Brain pericyte (primary cell): ENCODE measurements at places on chromosomes 2 and 18.

DNA sequence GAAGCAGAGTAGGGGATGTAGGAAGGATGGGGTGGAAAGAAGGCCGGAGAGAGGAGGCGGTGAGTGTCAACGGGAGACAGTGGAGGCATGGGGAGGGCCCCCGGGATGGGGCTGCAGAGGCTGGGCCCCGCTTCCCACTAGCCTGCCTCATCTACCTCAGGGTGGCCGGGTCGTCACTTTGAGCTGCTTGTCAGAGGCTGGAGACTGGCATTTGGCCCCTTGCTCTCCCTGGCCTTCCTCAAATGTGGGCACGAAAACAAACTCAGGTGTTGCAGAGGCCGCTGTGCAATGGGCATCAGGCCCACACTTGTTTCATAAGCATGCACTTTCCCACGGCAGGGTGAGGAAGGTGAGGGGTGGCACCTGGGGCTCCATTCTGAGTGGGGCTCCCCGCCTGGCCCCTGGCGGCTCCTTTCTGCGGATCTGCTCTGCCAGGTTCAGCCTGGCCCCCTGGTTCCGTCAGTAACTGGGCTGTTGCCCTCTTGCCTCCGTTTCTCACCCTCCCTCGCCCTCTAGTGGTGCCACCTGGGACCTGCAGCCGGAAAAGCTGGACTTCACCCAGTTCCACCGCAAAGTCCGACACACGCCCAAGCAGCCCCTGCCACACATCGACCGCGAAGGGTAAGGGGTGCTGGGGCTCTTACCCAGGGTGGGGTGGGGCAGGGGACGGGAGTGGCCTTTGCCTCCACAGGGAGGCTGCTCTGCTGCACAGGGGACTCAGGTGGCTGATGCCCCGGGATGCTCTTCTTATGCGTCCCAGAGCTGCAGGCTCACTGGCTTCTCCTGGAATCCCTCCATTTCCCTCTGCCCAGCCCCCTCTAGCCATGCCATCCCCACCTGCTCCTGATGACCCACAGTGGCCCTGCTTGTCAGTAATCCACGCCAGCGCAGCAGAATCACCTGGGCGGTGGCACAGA lies 125.4 kb downstream of the CTIF start:
- DNase-seq = no peak

- no peak for DNase-seq
These were observed 79.7 kb downstream of the PDK1 start for GRCh38 chr2:172635548-172635947.

- DNase-seq = no peak
These were observed 965.0 kb downstream of the DCDC2C start for GRCh38 chr2:4668381-4668780.

DNA sequence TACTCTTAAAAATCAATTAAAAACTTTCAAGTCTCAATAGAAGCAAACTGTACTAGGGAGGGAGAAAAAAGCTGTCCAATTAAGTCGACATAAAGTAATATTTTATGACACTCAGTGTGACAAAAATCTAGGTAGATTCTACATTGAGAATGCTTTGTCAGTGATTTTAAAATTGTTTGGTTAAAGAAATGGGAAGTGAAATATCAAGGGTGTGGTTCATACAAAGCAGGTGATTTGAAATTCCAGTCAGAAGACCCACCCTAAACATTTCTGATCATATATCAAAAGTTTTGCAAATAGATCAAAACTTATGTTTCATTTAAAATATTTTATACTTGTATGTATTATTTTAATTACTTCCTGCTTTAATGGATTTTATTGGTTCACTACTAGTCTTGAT lies 338.9 kb upstream of the DCC start:
- DNase-seq = no peak

GRCh38 chr2:35292199-35292598 lies 1063.4 kb upstream of the CRIM1 start:
- DNase-seq = no peak

DNA sequence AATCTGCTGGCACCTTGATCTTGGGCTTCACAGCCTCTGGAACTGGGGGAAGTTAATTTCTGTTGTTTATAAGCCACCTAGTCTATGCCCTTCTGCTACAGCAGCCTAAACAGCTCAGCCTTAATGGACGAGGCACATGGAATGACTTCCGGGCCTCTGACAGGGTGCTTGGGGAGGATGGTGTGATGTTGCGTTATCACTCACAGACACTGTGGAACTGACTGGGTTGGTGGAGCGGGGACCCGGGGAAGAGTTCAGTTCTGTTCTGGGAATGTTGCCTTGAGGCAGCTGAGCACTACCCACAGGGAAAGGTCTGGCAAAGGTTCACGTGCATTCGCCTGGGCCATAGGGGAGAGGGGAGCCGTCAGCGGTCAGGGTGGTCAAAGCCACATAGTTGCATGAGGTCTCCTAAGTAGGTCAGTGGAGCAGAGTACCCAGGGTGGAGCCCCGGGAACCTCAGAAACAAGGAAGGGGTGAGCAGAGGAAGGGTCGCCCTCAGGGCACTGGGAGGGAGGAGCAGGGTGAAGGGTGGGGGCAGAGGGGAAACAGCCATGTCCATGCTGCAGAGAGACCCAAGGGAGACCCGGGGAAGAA lies 36.2 kb downstream of the LRRFIP1 start:
- DNase-seq = no peak

GRCh38 chr18:26640541-26640940 lies 92.2 kb upstream of the KCTD1 start:
- DNase-seq = no peak

DNA sequence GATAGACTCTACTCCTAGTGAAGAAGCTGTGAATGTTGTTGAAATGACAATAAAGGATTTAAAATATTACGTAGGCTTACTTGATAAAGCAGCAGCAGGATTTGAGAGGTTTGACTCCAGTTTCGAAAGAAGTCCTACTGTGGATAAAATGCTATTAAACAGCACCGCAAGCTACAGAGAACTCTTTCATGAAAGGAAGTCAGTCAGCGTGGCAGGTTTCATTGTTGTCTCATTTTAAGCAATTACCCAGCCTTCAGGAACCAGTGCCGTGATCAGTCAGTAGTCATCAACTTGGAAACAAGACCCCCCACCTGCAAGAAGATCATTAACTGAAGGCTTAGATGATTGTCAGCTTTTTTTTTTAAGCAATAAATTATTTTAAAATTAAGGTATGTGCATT lies 14.0 kb downstream of the USP14 start:
- no peak for DNase-seq

DNA sequence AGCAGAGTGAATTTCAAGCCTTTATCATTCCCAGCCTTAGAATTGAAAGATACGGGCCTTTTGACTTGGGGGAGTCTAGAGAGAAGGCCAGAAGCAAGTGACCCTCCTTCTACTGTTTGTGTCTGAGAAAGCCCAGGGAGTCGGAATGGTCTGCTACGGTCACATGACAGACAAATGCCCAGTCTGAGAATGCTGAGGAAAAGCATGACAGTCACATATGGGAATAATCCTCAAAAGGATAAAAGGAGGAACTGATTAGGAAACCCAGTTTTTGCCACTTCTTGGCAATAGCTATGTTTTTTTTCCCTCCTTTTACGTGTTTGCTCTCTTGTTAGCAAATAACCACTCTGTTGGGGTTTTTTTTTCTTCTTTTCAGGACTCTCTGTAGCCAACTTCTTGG lies 38.1 kb upstream of the HNRNPA3 start:
- no peak for DNase-seq

DNA sequence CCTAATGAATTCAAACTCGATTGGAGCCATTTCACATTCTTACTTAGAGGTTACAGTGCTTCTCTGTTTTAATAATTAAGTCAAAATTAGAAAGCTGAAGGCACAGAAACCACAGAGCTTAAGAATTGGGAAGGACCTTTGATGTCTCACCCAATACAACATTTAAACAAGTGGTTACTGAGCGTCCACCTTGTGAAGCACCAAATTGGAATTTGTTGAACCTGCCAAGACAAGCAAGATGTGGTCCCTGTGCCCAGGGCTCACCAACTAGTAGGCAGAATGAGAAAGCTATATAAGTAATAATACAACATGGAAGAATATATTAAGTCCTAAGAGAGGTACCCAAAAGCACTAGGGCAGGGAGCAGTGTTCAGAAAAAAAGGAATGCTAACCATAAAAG lies 64.5 kb upstream of the NPAS2 start:
- no peak for DNase-seq

- DNase-seq = no peak
These were observed 132.8 kb upstream of the SP5 start for GRCh38 chr2:170582313-170582712.

GRCh38 chr2:120177973-120178372 lies 45.2 kb downstream of the TMEM185B start:
- DNase-seq = no peak

GRCh38 chr2:109231996-109232705 lies 103.1 kb downstream of the SH3RF3 start:
- no peak for DNase-seq

DNA sequence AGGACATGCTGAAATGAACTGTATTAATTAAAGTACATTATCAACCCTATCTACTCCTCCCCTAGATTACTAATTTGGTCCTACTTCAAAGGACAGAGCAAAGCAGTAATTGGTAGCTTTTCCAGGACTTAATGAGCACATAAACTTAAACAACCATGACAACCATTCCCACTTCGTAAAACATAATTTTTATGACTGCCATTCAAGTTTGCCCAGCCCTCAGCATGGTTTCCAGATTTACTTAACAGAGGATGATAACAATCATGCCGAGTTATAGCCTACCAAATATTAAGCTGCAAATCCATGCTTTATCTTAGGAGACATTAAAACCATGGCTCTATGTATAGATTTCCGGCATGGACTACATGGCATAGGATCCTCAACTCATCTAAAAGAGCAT lies 401.1 kb upstream of the CHAC2 start:
- DNase-seq = no peak

GRCh38 chr2:229150317-229150716 lies 120.8 kb downstream of the PID1 start:
- no peak for DNase-seq

GRCh38 chr2:148362144-148362796 lies 282.3 kb upstream of the EPC2 start:
- no peak for DNase-seq

GRCh38 chr2:229921101-229921891 lies 513 bp downstream of the TRIP12 start:
- no peak for DNase-seq

- no peak for DNase-seq
These were observed 617.3 kb upstream of the ZEB2 start for GRCh38 chr2:145137211-145137610.

DNA sequence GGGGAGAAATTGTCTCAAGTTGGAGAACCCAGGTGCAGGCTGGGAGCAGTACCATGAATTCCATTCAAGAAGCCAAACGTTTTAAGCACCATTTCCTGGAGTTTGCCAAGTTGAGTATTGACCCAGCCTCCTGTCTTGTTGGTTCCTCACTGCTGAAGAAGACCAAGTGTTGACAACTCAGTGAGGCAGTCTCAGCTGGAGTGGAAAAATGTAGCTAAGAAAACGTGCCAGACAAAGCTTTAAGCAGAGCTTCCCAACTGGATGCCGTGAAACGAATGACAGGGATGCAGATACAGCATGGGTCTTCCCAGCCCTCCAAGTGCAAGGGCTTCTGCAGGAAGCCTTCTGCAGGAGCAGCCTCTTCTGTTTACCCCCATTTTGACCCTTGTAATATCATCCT lies 778 bp upstream of the INPP1 start:
- DNase-seq = no peak

GRCh38 chr18:79490626-79491041 lies 94.9 kb downstream of the NFATC1 start:
- no peak for DNase-seq

GRCh38 chr2:226117510-226118065 lies 682.0 kb downstream of the IRS1 start:
- DNase-seq = no peak

- DNase-seq = no peak
These were observed 279.4 kb downstream of the EIPR1 start for GRCh38 chr2:3098231-3098630.

DNA sequence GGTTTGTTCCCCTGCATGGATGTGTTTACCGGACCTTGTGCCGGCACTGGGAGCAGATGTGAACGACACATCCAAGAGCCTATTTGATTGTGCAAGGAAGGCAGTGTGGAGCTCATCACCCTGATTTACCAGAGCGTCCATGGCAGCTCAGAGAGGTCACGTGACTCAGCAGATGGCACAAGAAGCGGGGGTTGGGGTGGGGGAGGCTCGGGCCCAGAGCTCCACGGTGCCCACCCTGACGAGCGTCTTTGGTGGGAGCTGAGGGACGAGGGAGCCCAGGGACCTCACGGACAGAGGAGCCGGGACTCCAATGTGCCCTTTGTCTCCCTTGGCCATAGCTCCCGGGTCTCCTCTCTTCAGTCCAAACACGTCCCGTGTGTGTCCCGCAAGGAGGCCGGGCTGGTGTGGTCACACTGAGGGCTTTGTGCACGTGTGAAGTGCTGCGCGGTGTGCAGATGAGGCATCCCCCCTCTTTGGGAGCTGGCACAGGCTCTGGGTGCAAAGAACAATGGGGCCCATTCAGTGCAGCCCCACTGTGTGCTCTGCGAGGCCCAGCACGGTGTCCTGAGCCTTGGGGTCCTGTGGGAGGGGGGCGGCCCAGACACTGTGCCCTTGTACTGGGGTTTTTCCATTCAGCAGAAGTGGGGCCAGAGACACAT lies 15.5 kb downstream of the KCNIP3 start:
- DNase-seq = no peak

DNA sequence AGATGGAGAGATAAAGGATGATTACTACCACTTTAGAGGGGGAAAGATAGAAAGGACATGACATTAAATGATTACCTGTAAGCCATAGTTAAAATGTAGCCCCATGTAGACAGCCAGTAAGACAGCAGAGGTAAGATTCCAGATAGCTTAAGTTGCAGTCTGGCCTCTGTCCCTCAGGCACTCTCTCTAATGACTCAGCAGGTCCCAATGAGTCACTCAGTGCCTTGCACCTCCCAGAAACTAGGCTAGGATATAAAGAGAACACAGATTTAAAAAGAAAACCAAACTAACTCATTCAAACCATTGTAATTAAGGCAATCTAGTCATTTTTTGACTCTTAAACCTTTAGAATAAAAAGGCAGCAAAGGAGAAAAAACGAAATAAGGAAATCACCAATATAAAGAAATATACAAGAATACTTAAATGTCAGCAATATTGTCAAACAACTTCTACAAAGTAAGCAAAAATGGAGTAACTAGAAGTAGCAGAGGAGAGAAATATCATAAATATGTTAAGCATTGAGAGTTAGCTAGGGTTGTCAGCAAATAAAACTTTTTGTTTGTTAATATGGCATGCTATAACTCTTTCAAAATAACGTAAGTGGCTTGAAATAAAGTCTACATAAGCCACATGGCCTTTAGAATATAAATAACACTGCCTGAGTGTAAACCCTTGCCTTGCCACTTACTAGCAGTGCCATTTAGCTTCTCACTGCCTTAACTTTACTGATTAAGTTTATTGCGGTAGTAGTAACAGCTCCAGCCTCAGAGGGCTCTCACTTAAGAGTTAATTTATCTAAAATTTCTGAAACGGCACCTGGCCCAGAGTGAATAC lies 48.5 kb downstream of the SOCS6 start:
- DNase-seq = peak; percentile 21

GRCh38 chr18:46315161-46315560 lies 211.0 kb downstream of the HAUS1 start:
- no peak for DNase-seq

GRCh38 chr2:151862700-151863099 lies 34.5 kb upstream of the ARL5A start:
- no peak for DNase-seq
